ENCODE measurements at places on chromosomes 7 and 10.

GRCh38 chr10:43410345-43410744 is 1.4 kb upstream of the HNRNPF start:
- DNase-seq, result no peak

DNA sequence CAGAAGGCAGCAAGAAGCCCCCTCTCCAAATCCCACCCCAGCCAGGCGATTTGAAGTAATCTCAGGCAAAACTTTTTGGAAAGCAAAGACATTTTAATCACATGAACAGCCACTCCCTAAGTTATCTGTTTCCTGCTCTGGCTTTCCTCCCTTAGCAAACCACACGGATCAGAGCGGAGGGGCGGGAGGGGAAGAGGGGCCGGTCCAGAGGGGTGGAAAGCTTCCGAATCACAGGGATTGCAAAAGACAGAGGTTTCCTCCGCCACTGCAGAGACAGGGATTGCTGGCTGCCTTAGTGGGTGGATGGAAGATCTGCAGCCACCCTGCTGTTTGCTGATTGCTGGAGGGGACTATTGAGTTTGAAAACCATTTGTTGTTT is 41.2 kb downstream of the ZCCHC24 start:
- DNase-seq, result no peak

DNA sequence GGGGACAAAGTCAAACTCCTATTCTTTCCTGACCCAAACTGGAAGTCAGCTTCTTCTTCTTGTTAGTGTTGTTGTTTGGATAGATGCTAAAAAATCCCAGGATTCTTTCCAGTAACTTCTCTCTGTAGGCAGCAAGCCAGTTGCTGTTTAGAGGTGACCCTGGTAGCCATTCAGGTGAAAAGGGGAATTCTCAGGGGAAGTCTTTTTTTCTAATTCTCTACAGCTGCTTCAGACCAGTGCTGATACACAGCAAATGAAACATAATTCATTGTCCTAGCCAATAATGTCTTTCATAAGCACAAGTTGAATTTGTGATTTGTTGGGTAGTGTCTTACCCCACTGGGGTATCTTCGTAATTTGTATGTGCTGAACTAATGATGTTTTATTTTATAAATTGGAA is 357.3 kb downstream of the BBS9 start:
- DNase-seq, result no peak

GRCh38 chr7:124643311-124643811 is 122.2 kb downstream of the GPR37 start:
- no peak for DNase-seq
